Neural crest cell (in vitro differentiated cells): ENCODE measurements at places on chromosomes 12 and 14. TPM values are rescaled to one million over a fixed set of nuclear protein-coding genes. Genes with fewer than 3 reads are reported as not detected.
A peak's percentile ranks its signal among the peaks of the same experiment; 100 is the strongest.

Gene ITGA5
- 20.1 and 22.0 TPM in 2 replicates for total RNA-seq

Gene SOAT2
- not detected in 2 replicates for total RNA-seq

Gene DPPA3
- total RNA-seq, result not detected in 2 replicates

Gene DAO
- not detected in 2 replicates for total RNA-seq

Gene FOXA1
- not detected in 2 replicates for total RNA-seq

Gene MYO1A
- 0.25 and 0.40 TPM in 2 replicates for total RNA-seq

Gene RASSF9
- not detected in 2 replicates for total RNA-seq

GRCh38 chr12:96387981-96388380 is 12.3 kb downstream of the CDK17 start:
- peaks cover 10% of the 10 kb centered on the region for H3K4me1 ChIP-seq
- H3K36me3 ChIP-seq, result peaks cover 20% of the 10 kb centered on the region
- no peak for DNase-seq

GRCh38 chr12:74334780-74335179 is 202.9 kb upstream of the ATXN7L3B start:
- DNase-seq, result no peak
- H3K36me3 ChIP-seq, result no peaks in the 10 kb centered on the region
- no peaks in the 10 kb centered on the region for H3K27me3 ChIP-seq
- H3K4me1 ChIP-seq, result no peaks in the 10 kb centered on the region

- H3K4me1 ChIP-seq, result peaks cover 4% of the 10 kb centered on the region
- DNase-seq, result no peak
- peaks cover 10% of the 10 kb centered on the region for H3K27me3 ChIP-seq
These were observed 16.3 kb upstream of the HIF1A start for GRCh38 chr14:61678975-61679374.

GRCh38 chr12:40788276-40788675 is 96.0 kb downstream of the CNTN1 start:
- no peak for DNase-seq
- no peaks in the 10 kb centered on the region for H3K27me3 ChIP-seq
- H3K36me3 ChIP-seq, result no peaks in the 10 kb centered on the region
- peaks cover 1% of the 10 kb centered on the region for H3K4me1 ChIP-seq
- no peak overlapping the region for H3K27ac ChIP-seq

DNA sequence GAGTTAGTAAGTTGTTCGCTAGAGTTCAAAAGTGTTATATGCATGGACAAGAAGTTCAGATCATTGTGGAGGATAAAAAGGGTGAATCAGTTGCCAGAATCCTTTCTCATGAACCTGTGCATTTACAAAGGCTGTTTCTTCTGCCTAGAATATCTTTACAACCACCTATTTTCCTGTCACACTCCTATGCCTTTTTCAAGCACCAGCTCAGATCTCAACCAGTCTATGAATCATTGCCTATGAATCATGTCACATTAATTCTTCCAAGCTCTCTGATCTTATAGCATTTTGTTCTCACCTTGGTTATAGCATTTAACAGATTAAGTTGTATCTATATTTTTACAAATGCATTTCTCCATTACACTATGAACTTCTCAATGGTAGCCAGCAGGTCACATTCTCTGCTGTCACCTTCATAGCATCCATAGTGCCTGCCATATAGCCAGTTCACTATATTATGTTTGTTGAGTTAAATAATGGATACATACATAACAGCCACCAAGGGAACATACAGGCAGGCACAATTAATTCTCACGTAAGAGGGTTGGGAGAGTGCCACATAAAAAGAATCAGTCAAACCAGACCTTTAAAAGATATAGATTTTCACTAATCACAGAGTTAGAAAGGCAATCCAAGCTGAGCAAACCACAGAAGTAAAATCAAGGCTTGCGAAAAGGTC is 573.0 kb downstream of the FOXG1 start:
- H3K27me3 ChIP-seq, result no peaks in the 10 kb centered on the region
- no peaks in the 10 kb centered on the region for H3K4me1 ChIP-seq
- H3K27ac ChIP-seq, result no peak overlapping the region
- H3K36me3 ChIP-seq, result peaks cover 2% of the 10 kb centered on the region
- H3K4me3 ChIP-seq, result no peak overlapping the region

GRCh38 chr12:26817183-26817591 is 15.8 kb downstream of the ITPR2 start:
- H3K4me1 ChIP-seq, result peaks cover 36% of the 10 kb centered on the region
- H3K4me3 ChIP-seq, result peak overlapping the region; percentile 8
- DNase-seq, result no peak
- H3K36me3 ChIP-seq, result no peaks in the 10 kb centered on the region
- no peaks in the 10 kb centered on the region for H3K27me3 ChIP-seq

DNA sequence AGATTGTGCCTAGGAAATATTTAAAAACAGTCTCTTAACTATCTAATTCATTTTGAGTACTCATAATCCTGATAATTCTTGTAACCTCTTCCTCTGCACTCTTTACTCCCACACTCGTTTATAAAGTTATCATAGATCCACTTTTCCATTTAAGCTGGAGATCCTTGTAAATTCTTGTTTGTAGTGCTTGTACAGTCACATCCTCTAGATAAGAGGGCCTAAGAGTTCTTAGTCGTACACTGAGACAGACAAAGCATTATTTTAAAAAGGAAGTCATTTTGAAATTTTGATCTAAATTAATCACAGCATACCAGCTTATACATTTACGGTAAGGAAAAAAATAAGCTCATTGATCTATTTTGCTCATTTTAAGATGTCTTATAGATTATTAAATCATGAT is 42.5 kb downstream of the LMO3 start:
- H3K4me3 ChIP-seq, result no peak overlapping the region
- peaks cover 11% of the 10 kb centered on the region for H3K4me1 ChIP-seq
- no peak overlapping the region for H3K27ac ChIP-seq
- no peak for DNase-seq

GRCh38 chr14:55684956-55685584 is 105.1 kb downstream of the KTN1 start:
- H3K36me3 ChIP-seq, result peaks cover 24% of the 10 kb centered on the region
- no peaks in the 10 kb centered on the region for H3K27me3 ChIP-seq
- DNase-seq, result no peak
- no peak overlapping the region for H3K27ac ChIP-seq
- H3K4me3 ChIP-seq, result no peak overlapping the region
- no peaks in the 10 kb centered on the region for H3K4me1 ChIP-seq

- no peaks in the 10 kb centered on the region for H3K36me3 ChIP-seq
These were observed 359.0 kb downstream of the NAV3 start for GRCh38 chr12:78189656-78190055.

GRCh38 chr12:121034616-121035305 is 4.3 kb downstream of the OASL start:
- no peak overlapping the region for H3K27ac ChIP-seq
- no peak overlapping the region for H3K4me3 ChIP-seq
- H3K27me3 ChIP-seq, result peaks cover 25% of the 10 kb centered on the region
- no peak for DNase-seq

- H3K27ac ChIP-seq, result no peak overlapping the region
- H3K27me3 ChIP-seq, result no peaks in the 10 kb centered on the region
- DNase-seq, result no peak
- H3K36me3 ChIP-seq, result peaks cover 2% of the 10 kb centered on the region
- H3K4me1 ChIP-seq, result peaks cover 5% of the 10 kb centered on the region
- no peak overlapping the region for H3K4me3 ChIP-seq
These were observed 95.5 kb downstream of the SLC38A6 start for GRCh38 chr14:61076556-61076955.

- no peak overlapping the region for H3K4me3 ChIP-seq
- H3K27me3 ChIP-seq, result peaks cover 12% of the 10 kb centered on the region
- H3K4me1 ChIP-seq, result no peaks in the 10 kb centered on the region
- H3K27ac ChIP-seq, result peak overlapping the region; percentile 43
- no peak for DNase-seq
- no peaks in the 10 kb centered on the region for H3K36me3 ChIP-seq
These were observed 7.0 kb downstream of the MYL2 start for GRCh38 chr12:110913119-110914056.

DNA sequence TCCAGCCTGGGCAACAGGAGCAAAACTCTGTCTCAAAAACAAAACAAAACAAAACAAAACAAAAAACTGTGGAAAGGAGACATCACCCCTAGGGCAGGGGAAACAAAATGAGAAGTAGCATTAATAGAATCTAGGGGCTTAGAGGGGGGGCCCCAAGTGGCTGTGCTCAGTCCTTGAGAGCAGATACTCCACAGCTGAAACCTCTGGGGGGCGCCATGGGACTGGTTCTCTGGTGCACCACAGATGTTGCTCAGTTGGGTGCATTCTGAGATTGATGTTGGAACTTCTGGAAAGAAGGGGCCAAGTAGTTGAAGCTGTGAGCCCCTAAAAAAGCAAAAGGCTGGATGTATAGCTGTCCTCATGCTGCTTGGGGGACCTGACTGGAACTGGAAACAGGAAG is 11.8 kb upstream of the SYNE2 start:
- peaks cover 4% of the 10 kb centered on the region for H3K36me3 ChIP-seq
- H3K4me3 ChIP-seq, result no peak overlapping the region
- no peak overlapping the region for H3K27ac ChIP-seq
- H3K27me3 ChIP-seq, result no peaks in the 10 kb centered on the region

GRCh38 chr14:32225378-32225920 is 22.4 kb upstream of the RNU6-8 start:
- DNase-seq, result no peak
- no peaks in the 10 kb centered on the region for H3K36me3 ChIP-seq
- no peak overlapping the region for H3K4me3 ChIP-seq
- H3K27me3 ChIP-seq, result no peaks in the 10 kb centered on the region
- H3K27ac ChIP-seq, result no peak overlapping the region
